Brain pericyte (primary cell): ENCODE measurements at places on chromosomes 7 and 10.

DNA sequence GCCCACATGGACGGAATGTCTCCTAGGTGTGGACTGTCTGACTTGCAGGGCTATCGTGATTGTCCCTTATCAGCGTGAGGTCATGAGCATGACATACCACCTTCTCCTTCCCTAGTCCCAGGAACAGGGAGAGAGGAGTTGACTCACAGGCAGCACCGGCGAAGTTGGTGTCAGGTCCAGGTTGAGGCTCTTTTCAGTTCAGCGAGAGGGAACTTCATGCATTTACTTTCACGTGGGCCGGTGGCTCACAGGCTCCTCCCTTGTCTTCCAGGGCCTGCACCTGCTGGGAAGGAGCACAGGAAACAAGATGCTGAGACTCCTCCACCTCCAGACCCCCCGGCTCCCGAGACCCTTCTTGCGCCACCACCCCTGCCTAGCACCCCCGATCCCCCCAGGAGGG, 46.1 kb downstream of the PROSER2 start:
- DNase-seq = no peak

DNA sequence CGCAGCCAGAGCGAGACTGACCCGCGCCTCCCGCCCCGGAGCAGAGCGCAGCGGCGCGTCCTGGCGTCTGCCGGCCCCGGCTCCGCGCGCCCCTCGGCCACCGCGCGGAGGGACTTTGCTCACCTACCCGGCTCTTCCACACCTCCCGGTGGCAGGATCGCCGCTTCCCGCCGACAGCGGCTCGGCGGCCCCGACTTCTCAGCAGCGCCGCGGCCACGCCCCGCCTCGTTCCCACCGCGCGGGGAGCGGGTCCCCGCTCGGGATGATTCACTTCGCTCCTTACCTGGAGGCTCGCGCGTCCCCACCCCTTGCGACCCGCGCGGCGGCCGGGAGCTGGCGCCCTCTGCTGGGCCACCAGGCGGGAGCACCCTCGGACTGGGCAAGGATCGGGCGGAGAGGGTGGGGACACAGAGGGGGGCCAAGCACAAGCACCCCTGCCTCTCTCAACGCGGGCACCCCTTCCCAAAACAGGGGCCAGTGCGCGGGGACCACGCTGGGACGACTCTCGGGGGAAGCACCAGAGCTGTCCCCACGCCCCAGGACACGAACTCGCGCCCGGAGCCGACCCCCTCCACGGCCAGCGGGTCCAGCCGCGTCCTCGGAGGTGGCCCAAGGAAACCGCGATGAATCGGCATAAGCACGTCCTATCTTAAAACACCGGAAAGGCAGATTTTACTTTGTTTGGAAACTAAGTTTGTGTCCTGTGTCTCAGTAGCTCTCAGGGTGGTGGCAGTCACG, 101.0 kb upstream of the SVIL start:
- DNase-seq = no peak

- no peak for DNase-seq
Observed at GRCh38 chr7:47536661-47537611, 45.0 kb downstream of the TNS3 start.

DNA sequence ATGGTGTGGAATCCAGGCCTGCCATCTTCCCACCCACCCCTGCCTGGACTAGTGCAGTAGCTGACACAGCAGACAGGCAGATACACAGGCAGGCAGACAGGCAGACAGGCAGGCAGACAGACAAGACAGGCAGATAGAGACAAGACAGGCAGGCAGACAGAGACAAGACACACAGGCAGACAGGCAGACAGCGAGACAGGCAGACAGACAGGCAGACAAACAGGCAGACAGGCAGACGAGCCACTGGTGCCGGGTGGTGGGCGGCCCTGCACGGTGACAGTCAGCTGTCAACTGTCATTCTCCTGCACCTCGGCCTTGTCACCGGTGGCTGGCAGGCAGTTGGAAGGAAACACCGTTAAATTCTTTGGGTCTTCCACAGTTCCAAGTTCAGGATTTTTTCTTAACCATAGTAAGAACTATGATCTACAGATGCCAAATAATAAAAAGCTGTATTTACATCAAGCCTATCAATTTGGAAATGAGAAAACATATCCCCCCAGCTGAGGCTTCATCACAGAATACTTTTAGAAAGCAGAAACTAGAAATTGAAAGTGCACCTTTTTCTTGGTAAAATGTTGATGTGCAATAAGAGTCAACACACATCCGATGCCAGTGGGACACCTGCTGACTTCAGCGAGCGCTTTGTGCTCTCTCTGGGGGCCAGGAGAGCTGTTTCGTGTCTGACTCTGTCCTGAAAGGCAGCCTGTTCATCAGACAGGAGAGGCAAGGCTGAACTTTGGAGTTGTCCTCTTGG, 250.4 kb downstream of the DNAJB6 start:
- DNase-seq = no peak

GRCh38 chr10:87589645-87590051, 70.0 kb upstream of the PAPSS2 start:
- DNase-seq = peak; percentile 70

GRCh38 chr10:58853668-58854067, 322.8 kb upstream of the PHYHIPL start:
- DNase-seq = no peak

GRCh38 chr7:148972375-148972774, 55.9 kb downstream of the PDIA4 start:
- no peak for DNase-seq

- DNase-seq = no peak
Observed at GRCh38 chr7:14905764-14906163, 3.2 kb upstream of the DGKB start.

- DNase-seq = no peak
Observed at GRCh38 chr7:45874408-45875131, 1.7 kb upstream of the CCDC201 start.

GRCh38 chr7:18315241-18315640, 180.3 kb upstream of the HDAC9 start:
- DNase-seq = no peak

DNA sequence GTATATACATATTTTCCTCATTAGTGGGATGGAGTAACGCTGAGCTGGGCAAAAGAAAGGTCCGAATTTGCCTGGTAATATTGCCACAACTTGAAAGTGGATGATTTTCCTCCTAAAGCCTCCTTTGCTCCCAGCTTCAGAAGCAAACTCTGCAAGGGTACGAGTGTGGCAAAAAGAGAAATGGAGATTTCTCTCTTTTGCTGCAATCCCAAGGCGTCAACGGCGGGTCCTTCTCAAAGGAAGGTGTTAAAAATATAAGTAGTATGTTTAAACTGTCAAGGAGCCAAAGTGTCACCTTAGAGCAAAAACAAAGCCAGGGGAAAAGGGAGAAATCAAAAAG, 12.4 kb upstream of the HOXA2 start:
- no peak for DNase-seq

DNA sequence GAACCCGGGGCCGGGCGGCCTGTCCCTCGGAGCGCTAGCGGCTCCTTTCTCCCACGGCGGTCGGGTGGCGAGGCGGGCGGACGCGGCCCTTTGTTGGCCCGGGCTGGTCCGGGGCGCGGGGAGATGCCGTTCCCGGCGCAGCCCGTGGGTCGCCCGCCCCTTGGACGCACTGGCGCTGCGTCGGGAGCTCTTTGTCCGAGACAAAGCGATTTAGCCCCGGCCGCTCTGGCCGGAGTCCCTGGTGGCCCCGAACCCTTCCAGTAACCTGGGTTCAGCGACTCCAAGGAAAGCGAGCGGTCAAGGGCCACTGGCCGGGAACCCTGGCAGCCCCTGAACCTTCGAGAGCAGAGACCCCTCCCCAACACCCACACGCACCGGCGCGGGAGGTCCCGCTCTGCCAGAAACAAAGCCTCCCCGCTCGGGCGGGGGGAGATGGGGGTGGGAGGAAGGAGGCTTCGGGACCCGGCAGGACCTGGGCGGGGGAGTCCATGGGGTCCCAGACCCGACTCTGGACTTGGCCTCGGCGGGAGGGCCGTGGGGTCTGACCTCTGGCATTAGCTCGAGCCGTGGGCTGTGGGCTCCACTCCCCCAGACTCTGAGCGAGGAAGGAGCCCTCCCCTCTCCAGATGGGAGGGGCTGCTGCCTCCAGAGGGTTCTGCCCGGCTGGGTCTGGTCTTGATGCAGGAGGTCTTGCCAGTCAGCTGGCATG, 836 bp downstream of the DPYSL4 start:
- DNase-seq = no peak

- no peak for DNase-seq
Observed at GRCh38 chr7:122310119-122311021, 5.8 kb upstream of the FEZF1 start.

DNA sequence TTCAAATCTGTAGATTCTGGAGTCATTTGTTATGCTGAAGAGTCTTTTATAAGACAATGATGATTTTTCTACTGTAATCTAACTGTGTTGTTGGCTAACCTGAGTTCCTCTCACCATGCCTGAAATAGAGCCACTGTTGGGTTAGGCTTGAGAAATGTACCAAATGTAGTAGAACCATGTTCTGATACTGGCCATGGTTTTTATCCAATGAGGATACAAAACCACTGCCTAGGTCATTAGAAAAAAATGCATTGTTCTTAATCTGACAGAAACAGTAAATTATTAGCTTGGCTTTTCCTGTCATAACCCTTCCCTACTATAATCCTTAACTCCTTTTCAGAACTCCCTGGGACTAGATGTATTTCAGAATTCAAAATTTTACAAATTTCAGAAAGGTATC, 86.6 kb downstream of the RAPGEF5 start:
- DNase-seq = no peak

DNA sequence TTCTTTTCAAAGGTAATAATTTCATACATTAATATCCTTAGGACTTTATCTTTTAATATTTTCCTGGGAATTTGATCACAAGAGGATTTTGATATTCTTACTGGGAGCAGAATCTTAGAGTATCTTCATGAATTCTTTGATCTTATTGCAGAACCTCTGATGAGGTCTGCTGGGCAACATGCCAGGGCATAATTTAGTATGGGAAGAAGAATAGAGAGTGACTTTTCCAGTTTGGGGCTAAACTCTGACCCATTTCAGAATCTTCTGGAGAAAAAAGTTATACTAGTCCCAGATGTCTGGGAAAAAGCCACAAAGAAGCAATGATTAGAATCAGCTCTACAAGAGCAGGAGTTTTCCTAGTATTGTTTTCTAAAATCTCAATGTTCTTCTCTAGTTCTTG, 28.0 kb upstream of the RSU1 start:
- no peak for DNase-seq

DNA sequence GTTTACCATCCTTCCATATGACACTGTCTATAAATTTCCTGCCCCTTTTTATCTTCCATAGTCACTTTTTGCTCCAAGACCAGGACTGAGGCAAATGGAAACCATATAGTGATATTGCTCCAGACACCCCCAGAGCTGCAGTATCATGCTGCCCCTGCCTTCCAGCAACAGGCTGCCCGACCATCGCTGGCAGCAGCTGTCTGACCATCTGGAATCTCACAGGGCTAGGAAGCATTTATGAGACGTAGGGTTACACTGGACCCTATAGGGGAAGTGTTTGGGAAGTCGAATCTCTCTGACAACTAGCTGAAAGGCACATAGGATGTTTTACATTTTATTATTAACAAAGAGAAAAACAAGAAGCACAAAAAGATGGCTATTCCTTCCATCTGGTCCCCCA, 19.4 kb downstream of the ENO4 start:
- DNase-seq = no peak

- DNase-seq = no peak
Observed at GRCh38 chr10:72068126-72068765, 20.1 kb downstream of the SPOCK2 start.

DNA sequence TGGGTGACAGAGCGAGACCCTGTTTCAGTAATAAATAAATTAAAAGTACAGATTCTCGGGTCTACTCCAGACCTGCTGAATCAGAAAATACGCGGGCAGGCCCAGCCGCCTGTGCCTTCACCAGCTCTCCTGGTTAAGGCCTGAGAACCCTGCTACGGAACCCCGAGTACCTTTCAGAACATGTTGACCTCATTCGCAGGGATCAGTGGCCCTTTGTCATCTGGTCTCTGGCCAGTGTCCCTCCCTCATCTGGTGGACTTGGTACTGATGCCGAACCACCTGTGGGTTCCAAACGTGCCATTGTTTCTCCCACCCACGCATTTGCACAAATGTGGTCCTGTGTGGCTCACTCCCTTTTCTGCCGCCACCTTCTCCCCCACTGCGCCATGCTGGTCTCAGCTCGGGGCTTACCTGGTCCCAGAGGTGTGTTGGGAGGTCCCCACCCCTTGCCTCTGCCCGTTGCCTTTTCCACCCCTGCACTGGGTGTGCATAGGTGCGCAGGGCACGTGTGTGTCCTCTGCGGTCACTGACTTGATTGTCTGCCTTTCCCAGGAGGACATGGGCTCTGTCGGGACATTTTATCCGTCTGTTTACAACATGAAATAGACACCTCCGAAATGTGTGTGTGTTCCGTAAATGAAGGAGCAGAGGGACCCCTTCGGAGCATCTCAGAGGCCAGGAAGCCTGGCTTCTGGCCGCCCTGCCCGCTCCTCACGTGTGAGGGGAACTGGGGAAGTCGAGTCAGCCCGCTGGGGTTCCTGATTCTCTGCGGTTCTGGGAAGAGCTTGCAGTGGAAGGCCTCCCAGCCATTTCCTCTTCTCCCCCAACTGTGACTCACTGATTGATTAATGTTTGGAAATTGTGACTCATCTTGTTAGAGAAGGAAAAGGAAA, 135.2 kb downstream of the CUX1 start:
- DNase-seq = no peak

DNA sequence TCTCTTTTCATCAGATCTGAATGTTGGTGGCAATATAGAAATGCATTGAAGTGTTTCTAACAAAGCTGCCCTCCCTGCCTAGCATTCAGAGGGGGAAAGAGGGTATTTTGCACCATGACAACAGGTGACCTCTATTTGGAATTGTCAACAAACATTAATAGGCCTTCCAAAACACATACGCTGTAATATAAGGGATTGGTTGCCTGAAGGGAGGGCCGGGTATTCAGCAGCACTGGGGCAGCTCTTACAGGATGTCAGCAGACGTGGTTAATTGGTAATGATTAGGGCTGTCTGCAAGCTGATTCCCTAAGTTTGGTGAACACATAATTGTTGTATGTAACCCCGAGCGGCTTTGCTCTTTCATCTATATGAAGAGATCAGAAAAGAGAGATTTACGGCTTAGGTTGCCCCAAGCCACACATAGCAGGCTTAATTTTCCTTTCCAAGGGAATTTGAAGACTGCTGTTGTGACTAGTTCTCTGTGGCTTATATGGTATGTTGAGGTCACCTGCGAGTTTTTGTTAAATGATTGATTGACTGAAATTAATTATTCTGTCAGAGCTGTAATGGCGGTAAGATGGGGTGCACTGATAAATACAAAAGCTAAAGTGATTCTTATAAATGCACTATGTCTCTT, 759.3 kb downstream of the LRMDA start:
- no peak for DNase-seq

DNA sequence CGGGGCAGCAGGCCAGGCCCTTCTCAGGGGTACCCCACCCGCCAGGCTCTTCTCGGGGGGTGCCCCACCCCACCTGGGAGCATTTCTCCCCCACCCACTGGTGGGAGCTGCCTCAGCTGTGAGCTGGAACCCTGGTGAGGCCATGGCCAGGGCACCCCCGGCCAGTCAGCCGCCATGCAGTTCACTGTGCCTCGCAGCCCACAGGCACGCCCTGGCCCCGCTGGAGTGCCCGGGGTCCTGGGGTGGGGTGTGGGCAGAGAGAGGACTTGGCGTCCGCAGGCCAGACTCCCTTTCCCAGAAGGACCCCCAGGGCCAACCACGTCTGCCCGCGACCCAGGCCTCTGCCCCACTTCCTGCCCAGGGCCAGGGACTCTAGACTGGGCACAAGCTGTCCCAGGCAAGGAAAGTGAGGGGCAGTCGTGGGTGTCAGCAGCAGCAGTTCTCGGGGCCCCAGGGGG, 13.1 kb downstream of the DPYSL4 start:
- no peak for DNase-seq
